ENCODE measurements at places on chromosomes 1 and 21.

- H3K4me3 ChIP-seq: peak overlapping the region; percentile 77
- H3K4me1 ChIP-seq: peaks cover 24% of the 10 kb centered on the region
- H3K36me3 ChIP-seq: no peaks in the 10 kb centered on the region
- DNase-seq: no peak
- no peaks in the 10 kb centered on the region for H3K27me3 ChIP-seq
These were observed 380 bp upstream of the FBXO28 start for GRCh38 chr1:224113545-224113917.

DNA sequence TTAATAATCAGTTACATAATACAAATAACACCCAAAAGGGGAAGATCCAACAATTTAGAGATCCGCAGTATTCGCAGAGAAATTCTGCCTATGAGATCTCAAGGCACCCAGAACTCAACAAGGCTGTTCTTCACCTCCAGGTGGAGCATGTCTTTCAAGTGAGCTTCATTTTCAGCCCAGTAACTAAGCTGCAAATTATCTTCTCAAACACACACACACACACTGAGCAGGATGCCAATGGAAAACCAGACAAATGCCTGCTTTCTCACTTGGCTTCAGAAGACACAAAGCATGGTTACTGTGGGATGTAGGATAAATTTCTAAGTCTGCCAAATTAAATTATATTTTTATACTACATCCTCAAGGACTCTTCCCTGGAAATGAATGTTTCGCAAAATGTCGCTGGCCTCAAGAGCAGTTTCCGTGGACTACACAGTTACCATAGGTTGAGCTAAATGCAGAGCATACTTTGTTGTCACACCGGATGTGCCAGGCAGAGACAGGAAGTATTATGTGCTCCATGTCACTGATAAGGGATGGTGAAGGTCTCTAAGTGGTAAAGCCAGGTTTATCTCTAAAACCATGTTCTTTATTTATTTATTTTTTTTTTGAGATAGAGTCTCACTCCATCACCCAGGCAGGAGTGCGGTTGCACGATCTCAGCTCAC lies 30.3 kb downstream of the UBR4 start:
- peaks cover 18% of the 10 kb centered on the region for H3K4me1 ChIP-seq
- H3K27ac ChIP-seq: no peak overlapping the region
- DNase-seq: no peak
- H3K4me3 ChIP-seq: no peak overlapping the region

- peaks cover 54% of the 10 kb centered on the region for H3K4me1 ChIP-seq
- H3K27me3 ChIP-seq: no peaks in the 10 kb centered on the region
- peak overlapping the region; percentile 96 for H3K4me3 ChIP-seq
- no peaks in the 10 kb centered on the region for H3K36me3 ChIP-seq
These were observed 1.6 kb downstream of the DDI2 start for GRCh38 chr1:15618655-15619525.

DNA sequence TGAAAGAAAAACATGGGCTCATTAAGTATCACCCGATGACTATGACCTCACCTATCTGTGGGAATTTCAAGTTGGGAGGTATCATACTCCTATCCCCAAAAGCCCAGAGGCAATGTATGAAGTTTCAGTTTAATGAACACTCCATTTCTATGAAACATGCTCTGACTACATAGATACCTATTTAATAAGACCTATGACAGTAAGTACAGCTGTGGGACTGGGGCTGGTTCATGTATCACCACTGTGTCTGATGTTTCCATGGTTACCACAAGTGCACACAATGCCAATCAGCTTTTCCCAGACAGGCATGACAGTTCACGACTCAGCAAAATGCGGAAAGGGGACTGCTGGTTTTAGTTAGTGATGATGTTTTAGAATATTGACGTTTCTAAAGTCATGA lies 167.7 kb downstream of the SIPA1L2 start:
- no peak overlapping the region for H3K27ac ChIP-seq
- no peaks in the 10 kb centered on the region for H3K36me3 ChIP-seq
- no peak overlapping the region for H3K4me3 ChIP-seq
- no peak for DNase-seq
- peaks cover 6% of the 10 kb centered on the region for H3K4me1 ChIP-seq

- DNase-seq: no peak
- H3K36me3 ChIP-seq: no peaks in the 10 kb centered on the region
- no peak overlapping the region for H3K4me3 ChIP-seq
- H3K4me1 ChIP-seq: no peaks in the 10 kb centered on the region
These were observed 156.3 kb downstream of the PCBP3 start for GRCh38 chr21:45799765-45800338.

All from CD8-positive, alpha-beta memory T cell (primary cell).